ENCODE measurements at places on chromosomes 3 and 15.

DNA sequence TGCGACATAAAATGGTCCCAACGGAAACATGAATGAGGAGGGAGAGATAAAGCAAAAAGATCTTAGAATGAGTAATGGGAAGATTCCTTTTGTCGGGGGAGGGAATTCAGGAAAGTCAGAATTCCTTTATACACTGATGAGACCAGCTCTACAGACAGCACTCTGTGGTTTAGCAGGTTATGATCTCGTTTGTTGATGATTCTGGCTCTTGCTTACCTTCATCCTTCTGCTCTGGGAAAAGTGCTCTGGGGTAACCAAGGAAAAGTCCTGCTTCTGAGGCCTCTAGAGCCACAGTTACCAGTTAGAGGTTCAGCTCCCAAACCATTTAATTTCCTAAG lies 150.7 kb upstream of the NR2E3 start:
- no peak for DNase-seq

DNA sequence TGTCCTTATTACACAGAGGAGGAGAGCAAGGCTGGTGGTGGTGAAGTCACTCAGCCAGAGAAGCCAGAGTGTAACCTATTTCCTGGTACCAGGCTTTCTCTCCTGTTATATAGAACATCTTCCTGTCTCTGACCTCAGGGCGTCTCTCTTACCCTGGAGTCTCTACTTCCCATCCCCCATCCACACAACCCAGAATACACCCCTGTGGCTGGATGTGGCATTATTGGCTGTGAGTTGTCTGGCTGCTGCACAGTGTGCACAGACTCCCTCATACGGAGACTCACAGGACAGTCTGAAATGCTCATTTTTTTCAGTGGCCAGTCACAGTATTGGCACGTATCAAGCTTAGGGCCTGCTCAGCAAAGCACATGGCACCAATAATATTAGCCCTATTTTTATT lies 8.6 kb downstream of the PODXL2 start:
- no peak for DNase-seq

GRCh38 chr3:48694610-48695392 lies 9.1 kb upstream of the NCKIPSD start:
- peak; percentile 40 for DNase-seq

DNA sequence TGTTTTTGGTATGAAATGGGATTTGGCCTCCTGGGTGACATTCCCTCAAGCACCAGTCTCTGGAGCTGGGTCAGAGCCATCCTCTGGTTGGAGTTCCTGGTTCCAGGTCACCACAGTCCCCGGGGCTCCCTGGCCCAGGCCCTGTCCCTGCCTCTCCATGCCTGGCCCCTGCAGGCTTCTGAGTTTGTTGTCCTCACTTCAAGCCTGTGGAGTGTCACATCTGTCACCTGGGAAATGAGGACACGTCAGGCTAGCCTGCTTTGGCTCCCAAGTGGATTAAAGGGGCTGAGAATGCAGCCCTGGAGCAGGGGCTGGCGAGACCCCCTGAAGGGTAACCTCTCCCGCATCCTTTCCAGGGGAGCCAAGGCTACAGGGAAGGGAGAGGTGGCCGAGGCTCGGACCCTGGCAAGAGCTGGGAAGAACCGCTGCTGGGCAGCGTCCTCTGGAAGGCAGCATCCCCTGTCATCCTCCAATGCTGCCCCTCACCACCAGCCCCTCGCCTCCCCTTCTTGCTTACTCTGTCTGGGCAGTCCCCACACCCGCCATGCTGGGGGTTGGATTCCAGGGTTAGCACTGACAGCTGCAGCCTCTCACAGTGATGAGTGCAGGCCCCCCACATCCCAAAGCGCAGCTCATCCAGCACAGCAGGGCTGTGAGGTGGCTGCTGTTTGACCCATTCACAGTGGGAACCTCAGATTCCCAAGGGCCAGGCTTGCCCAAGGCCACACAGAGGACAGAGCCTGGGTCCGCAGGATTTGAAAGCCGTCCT lies 75.5 kb upstream of the IQSEC1 start:
- no peak for DNase-seq

DNA sequence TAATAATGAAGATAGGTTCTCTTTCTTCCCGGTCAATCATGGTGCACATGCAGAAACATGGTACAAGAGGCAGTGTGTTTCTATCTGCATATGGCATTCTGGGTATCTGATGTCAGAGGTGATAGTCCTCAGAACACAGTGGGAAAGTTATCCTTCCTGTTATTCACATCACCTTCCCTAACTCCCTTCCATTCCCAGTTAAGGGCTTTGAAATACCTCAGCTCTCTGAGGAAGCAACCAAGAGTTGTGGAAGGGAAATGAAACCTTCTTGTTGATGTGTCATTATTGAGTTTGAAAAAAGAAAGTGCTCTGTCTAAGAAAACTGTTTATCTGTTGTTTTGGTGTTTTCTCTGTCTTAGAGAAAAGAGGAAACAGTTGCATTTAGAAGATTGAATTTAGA lies 21.9 kb upstream of the P2RY13 start:
- DNase-seq: no peak

GRCh38 chr3:187336322-187336721 lies 31.9 kb upstream of the RTP4 start:
- no peak for DNase-seq

DNA sequence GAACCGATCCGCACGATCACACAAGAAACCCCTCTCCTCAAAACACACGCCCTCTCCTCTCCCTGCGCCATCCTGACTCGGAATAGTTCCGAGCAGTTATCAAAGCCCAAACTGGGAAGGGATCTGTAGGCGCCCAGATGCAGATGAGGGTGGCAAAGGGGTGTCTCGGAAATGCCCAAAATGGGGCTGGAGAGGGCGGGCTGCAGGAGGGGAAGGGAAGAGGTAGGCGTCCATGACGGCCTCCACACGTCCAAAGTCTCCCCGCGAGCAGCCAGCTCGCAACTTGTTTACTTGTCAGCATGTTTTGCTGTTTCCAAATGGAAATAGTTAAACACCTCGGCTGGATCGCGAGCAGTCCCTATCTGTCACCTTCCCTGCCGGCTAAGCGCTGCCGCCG lies 1.5 kb downstream of the NTRK3 start:
- no peak for DNase-seq

DNA sequence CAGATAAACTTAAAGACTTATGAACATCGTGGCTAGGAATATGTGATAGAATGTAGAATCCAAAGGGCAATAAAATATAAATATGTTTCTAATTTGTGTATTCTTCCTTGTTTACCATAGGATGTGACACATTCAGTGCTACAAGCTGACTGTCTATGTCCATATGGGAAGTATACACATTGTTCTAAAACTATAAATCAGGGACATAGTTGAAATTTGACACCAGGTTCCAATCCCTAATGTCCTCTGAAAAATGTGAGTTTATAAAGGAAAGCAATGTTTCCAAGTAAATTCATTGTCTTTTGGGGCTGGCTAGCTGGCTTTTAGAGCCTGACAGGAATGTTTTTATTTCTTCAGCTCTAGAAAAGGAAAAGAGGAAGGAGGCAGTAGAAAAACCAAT lies 273.6 kb downstream of the CNTN4 start:
- no peak for DNase-seq

GRCh38 chr15:67180514-67181191 lies 73.8 kb downstream of the AAGAB start:
- DNase-seq: no peak

- DNase-seq: no peak
Observed at GRCh38 chr3:109131276-109131675, 5.2 kb upstream of the C3orf85 start.

GRCh38 chr3:179330438-179330837 lies 7.6 kb downstream of the ZNF639 start:
- DNase-seq: no peak

DNA sequence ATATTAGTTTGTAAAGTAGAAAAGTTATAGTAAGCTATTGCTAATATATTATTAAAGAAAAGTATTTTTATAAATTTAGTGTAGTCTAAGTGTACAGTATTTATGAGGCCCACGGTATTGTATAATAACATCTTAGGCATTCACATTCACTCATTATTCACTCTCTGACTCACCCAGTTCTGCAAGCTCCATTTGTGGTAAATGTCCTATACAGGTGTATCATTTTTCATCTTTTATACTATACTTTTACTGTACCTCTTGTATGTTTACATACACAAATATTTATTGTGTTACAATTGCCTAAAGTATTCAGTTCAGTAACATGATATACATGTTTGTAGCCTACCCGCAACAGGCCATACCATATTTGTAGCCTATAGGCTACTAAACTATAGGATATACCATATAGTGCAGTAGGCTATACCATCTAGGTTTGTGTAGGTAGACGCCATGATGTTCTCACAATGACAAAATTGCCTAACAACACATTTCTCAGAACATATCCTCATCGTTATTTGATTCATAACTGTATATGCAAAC lies 246.8 kb upstream of the ALCAM start:
- no peak for DNase-seq

DNA sequence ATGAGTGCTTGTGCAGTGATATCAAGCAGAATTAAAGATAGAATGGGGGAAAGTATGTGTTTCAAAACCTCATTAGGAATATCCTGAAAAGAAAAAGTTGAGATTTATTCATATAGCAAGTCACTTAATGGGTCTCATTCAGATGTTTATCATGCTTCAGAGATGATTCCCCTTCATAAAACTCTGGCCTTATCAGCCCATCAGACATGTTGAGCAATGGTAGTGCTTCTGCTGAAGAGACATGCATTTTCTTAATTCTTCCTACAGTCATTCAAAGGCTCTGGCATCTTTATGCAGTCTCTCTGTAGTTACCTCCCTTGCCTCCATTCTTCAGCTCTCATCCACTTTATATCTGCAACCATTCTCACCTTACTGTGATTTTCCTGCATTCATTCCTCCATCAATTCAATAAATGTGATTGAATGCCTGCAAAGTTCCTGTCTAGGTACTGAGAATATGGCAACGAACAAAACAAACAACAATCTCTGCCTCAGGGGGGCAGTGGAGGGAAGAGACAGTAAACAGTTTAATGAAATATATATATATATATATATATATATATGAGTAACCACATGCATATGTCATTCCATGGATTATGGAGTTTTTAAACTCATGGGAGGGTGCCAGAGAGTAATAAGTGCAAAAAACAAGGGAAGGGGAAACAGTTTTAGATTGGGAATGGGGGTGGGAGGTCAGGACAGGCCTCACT lies 138.5 kb downstream of the NECTIN3 start:
- DNase-seq: no peak

DNA sequence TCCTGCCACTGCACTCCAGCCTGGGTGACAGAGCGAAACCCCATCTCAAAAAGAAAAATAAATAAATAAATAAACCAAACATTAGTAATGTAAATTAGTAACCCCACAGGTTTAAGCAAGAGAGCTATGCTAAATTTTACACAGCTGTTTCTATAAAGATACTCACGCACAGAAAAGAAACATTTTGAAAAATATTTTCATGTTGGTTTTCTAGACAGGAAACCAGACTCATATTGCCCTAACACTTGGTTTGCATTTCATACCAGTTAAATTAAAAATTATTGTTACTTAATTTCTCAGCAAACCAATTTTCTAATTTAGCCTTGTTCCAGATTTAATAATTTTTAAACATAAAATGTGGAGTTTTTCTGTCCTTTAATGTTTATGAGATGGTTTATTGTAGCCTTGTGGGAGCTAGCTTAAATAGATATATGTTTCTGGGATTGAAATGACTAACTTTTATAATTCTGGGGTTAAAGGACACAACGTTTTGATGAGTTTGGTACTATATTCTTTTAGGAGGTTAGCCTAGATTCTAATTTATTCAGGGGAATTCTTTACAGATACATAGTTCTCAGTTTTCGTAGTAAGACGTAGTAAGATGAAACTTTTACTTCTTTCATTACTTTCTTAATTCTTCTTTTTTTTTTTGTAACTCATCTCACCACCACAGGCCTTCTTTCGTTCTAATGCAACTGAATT lies 42.6 kb upstream of the SLC4A7 start:
- DNase-seq: no peak
